ENCODE measurements at places on chromosomes 16 and 17. TPM values are rescaled to one million over a fixed set of nuclear protein-coding genes. Genes with fewer than 3 reads are reported as not detected.

PRR14 gene
- 9.0 TPM for total RNA-seq

COA3 gene
- 99.9 TPM for total RNA-seq

ZSCAN10 gene
- not detected for total RNA-seq

DBNDD1 gene
- total RNA-seq = 22.4 TPM

DPEP2 gene
- 1.4 TPM for total RNA-seq

Data from diencephalon (tissue), 1 donor.